ENCODE measurements at places on chromosomes 12 and 14. TPM values are rescaled to one million over a fixed set of nuclear protein-coding genes. Genes with fewer than 3 reads are reported as not detected.
A peak's percentile ranks its signal among the peaks of the same experiment; 100 is the strongest.

The ORAI1 gene
- 1.8 TPM for polyA plus RNA-seq

The BCL11B gene
- polyA plus RNA-seq: 0.03 TPM

The CPM gene
- polyA plus RNA-seq: 9.1 TPM

The LRRC43 gene
- polyA plus RNA-seq: 0.73 TPM

The FAM181A gene
- not detected for polyA plus RNA-seq

The SMOC1 gene
- polyA plus RNA-seq: 2.9 TPM

The HAL gene
- 0.15 TPM for polyA plus RNA-seq

The FBLN5 gene
- 46.5 TPM for polyA plus RNA-seq

The GPRC5D gene
- not detected for polyA plus RNA-seq

The TMCC3 gene
- 2.6 TPM for polyA plus RNA-seq

The RPS26 gene
- polyA plus RNA-seq: 1,370 TPM

The MBIP gene
- 8.2 TPM for polyA plus RNA-seq

- DNase-seq: no peak
These were observed 559.9 kb downstream of the TRHDE start for GRCh38 chr12:72832024-72832423.

DNA sequence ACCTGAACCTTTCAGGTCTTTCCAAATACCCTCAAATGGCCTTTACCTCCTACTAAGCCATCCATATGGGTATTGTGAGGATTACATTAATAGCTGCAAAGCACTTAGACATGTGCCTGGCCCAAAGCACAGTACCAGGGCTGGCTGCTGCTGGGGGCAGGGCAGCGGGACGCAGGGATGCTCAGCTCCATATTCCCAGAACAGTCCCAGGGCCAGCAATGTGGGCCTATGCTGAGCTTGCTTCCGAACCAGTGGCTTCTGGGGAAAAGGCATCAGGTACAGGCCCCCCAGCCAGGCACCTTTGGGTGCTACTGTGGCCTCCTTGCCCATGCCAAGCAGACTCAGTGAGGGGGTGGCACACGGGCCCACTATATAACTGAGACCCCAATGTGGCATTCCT is 10.4 kb downstream of the ACTN1 start:
- DNase-seq: no peak

DNA sequence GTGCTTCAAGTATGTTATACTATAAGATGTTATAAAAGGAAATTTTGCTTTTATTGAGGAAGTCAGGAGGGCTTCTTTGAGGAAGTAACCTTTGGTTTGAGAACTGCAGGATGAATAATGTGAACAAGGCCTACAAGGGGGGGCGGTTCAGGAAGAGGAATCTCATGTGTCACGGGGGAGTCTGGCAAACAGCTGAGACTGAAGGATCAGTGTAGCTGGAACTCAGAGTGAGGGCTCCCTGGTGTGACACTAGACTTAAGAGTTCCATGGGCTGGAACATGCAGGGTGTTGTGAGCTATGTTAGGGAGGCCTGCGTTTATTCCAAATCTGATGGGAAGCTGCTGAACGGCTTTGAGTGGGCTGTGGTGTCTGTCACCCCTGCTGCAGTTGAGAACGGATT is 62.3 kb downstream of the UNC79 start:
- DNase-seq: no peak

DNA sequence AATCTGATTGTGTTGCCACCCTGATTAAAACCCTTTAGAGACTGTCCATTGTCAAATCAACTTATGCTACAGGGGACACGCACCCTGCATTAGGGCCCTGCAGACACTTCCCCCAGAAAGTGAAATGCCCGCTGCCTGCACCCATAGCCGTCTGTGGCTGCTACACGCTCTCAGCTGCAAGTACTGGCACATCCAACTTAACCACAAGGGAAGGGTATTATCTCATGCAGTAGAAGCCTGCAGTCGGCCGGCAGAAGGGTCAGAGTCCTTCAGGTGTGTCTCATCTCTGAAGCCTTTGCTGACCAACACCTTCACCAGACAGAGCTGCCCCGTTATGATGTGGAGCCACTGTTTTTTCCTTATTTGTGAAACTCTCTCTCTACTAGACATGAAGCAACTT is 20.8 kb downstream of the CFAP251 start:
- DNase-seq: no peak

- DNase-seq: no peak
These were observed 92.4 kb upstream of the TMEM260 start for GRCh38 chr14:56487090-56487667.

- DNase-seq: peak; percentile 88
These were observed at the start of gene SLC8B1 for GRCh38 chr12:113334786-113335539. Gene SLC8B1 (minus strand): TSS chr12:113335109. CDS start chr12:113332878, 2,231 bp downstream.

GRCh38 chr12:111953455-111953854 is 59.5 kb downstream of the TMEM116 start:
- DNase-seq: no peak

GRCh38 chr12:94873734-94874517 is 129.6 kb downstream of the NDUFA12 start:
- DNase-seq: no peak

DNA sequence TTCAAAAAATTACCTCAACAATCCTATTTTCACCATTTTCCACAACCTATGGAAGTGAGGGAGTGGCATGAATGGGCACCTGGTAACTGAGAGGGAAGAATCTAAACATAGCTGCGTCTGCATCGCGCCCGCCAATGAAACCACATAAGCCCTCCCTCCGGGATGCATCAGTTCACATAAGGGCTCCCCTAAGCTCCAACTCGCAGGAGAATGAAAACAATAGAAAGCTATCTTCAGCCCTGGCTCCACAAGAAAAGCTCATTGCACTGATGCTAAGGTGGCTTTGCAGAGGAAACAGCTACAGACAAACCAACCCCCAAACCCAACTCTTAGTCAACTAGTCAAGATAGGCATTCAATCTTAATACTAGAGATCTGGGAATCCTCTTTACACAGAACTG is 173.3 kb downstream of the FOXN3 start:
- DNase-seq: no peak

GRCh38 chr12:77746096-77746495 is 84.6 kb upstream of the NAV3 start:
- no peak for DNase-seq

GRCh38 chr12:56040963-56041551 is 661 bp upstream of the RPS26 start:
- no peak for DNase-seq

- no peak for DNase-seq
These were observed 84.7 kb upstream of the NELL2 start for GRCh38 chr12:44960856-44961255.

DNA sequence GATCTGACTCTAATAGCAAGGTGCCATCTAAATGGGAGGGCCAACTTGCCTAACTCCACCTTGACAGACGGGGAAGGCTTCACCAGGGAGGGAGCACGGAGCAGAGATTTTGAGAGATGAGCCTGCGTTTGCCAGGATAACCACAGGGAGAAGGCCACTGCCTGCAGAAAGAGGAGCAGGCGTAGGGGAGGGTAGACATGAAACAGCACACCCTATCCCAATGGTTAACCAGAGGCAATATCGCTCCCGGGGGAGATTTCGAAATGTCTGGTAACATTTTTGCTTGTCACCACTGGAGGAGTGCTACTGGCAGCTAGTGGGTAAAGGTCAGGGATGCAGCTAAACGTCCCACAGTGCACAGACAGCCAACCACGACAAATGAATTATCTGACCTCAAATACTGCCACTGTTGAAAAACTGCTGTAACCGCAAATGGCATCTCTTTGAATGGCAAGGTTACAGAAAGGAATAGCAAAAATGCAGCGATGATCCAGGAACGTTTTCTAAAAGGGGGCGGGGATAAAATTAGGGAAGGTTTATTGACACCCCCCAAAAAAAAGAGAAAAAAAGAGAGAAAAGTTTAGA is 126.0 kb upstream of the ATF7IP start:
- DNase-seq: peak; percentile 14

DNA sequence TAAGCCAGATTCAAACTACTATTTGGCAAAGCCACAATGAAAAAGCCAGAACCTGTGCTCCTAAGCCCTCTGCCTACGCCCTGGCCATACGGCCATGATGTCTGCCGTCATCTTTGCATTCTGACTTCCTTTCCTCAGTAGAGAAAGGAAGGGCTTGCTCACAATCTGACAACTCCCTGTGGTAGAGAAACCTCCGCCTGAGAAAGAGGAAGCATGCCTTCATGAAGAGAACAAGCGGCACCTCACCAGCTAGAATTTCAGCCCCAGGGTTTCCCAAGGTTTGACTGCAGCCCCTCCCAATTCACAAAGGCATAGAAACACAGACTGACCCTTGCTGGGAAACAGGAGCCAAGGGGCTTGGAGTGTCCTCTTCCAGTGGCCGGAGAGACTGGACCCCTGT is 25.7 kb downstream of the TEP1 start:
- no peak for DNase-seq

GRCh38 chr14:76546426-76547221 is 170.7 kb downstream of the ESRRB start:
- no peak for DNase-seq

GRCh38 chr14:89040080-89040459 is 215.6 kb downstream of the TTC8 start:
- DNase-seq: no peak

- DNase-seq: no peak
These were observed 1071.0 kb downstream of the SLC6A15 start for GRCh38 chr12:83841620-83842019.
